ENCODE measurements at places on chromosomes 5 and 9.

DNA sequence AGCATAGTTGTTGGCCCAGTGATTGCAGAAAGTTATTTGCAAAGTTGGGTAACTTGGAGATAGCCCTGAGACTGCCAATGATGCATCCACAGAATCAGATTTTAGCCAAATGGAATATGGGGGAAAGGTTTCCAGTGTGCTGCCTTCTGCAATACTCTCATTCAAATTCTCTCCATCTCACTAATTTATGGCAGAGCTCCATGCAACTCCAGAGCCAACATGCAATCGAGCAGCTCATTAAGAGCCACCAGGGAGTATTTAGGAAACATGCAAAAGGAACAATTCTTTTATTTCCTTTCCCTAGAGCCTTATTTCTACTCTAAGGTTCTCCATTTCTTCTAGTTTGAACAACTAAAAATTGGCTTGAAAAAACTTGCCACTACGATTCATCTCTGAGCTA, 135.9 kb upstream of the MARCHF11 start:
- DNase-seq: no peak

DNA sequence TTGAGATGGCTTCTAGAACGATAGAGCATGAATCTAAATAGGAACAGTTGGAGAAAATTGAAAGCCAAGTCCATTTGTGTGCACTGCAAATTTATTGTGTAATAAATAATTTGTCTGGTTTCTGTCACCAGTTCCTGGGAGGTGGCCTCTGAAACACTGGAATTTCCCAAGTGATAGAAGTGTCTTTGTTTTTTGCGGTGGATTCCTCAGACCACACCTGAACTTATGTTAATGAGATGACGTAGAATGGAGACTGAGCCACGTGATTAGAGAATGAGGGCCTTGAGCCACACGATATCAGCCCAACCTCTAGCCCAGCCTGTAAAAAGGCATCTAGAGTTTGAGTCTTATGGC, 105.1 kb downstream of the MSX2 start:
- DNase-seq: no peak

DNA sequence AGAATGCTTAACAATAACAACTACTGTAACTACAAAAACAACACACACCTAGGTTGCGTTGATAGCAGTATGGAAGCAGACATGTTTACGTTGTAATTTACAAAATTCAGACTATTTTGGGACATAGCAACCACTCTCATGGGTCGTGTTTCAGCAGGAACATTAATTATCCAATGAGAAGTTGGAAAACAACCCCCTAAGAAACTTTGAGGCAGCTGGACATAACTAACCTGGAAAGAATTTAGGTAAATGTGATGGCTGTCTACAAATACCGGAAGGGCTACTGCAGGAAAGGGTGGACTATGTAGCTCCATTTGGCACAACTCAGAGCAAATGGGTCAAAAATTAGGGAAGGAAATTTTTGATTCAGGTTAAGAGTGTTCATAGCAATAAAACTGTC, 409.3 kb downstream of the ADGRV1 start:
- DNase-seq: no peak

- no peak for DNase-seq
Observed at GRCh38 chr9:34694811-34695210, 3.7 kb upstream of the CCL19 start.

GRCh38 chr9:18477121-18477660, 3.2 kb downstream of the ADAMTSL1 start:
- no peak for DNase-seq

- no peak for DNase-seq
Observed at GRCh38 chr9:20646656-20647055, 24.4 kb upstream of the MLLT3 start.

DNA sequence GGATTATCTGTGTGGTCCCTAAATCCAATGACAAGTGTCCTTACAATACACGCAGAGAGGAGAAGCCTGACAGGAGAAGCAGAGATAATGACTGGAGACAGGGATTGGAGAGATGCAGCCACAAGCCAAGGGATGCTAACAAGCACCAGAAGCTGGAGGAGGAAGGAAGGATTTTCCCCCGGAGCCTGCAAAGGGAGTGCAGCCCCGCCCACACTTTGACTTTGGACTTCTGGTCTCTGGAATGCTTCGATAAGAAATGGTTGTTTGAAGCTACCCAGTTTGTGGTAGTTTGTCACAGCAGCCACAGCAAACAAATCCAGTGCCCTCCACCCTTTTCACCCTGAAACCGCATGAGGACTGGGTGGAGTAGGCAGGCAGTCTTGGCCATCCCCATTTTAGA, 77.2 kb upstream of the BOD1 start:
- DNase-seq: no peak

GRCh38 chr9:82010711-82011110, 22.1 kb downstream of the SPATA31D1 start:
- no peak for DNase-seq

- DNase-seq: no peak
Observed at GRCh38 chr9:76828447-76828846, 64.2 kb downstream of the PCA3 start.

DNA sequence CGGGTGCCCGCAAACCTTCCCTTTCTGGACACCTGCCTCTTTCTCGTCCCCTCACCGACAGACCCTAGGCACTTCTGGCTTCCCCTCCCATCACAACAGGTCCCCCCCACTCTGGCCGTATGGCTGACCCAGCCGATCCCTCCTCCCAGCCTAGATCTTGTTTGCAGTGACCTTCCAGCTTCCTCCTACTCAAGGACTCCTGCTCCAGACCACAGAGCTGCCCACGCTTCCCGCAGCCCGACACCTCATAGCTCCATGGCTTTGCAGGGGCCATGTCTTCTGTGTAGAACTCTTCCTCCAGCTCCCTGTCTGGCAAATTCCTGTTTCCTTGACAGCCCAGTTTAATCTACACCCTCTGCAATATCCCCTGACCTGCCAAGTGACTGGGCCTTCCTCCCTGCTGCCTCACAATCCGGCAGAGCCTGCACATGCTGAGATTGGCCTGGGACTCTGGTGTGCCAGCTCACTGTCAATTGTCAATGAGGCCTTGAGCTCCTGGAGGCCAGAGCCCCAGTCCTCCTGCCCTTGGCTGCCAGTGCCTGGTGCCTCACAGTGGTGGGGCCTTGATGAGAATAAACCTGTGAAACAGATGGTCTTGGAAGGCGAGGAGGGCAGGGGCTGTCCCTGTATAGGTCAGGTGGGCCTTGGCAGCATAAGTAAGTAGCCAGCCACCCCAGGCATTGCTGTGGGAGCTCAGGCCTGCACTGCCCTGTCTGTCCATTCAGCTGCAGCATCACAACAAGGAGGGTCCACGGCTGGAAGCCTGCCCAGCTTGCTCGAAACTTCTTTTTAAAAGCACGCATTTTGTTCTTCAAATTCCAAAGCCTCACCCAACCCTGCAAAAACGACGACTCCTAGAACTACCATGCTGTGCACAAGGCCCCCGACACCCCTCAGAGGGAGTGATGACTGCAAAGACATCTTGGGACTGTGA, 50.5 kb downstream of the GADD45G start:
- no peak for DNase-seq

- DNase-seq: no peak
Observed at GRCh38 chr9:105206821-105207699, 37.4 kb upstream of the SLC44A1 start.

GRCh38 chr9:6034954-6035353, 19.5 kb upstream of the RANBP6 start:
- no peak for DNase-seq
